Activated CD4-positive, alpha-beta T cell treated with anti-CD3 and anti-CD28 coated beads, Interleukin-2, amount 50 U/mL, for 48 hours (primary cell): ENCODE measurements at places on chromosomes 2 and 18.

DNA sequence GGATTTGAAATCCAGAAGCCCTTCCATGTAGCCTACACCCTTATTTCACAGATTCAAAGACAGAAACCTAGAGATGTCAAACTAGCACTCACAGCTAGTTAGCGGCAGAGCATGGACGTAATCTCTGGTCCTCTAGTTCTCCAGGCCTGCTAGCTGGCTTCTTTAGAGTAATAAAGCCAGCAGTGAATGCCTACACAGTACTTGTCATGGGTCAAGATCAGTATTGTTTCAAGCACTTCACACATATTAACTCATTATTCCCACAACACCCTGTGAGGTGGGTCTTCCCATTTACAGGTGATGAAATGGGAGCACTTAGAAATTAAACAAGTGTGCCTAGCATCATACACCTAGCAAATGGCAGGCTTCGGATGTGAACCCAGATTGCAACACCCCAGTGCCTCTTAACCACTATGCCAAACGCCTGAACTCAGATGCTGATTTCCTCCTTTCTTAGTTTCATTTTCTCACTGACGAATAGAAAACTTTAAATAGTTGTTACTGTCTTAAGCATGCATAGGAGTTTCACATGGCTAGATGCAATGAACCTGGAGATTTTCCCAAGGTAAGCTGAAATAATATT, 14.5 kb upstream of the ZBTB14 start:
- peak; percentile 31 for DNase-seq

GRCh38 chr2:33372940-33373553, 103.4 kb upstream of the RASGRP3 start:
- DNase-seq, result peak; percentile 7

DNA sequence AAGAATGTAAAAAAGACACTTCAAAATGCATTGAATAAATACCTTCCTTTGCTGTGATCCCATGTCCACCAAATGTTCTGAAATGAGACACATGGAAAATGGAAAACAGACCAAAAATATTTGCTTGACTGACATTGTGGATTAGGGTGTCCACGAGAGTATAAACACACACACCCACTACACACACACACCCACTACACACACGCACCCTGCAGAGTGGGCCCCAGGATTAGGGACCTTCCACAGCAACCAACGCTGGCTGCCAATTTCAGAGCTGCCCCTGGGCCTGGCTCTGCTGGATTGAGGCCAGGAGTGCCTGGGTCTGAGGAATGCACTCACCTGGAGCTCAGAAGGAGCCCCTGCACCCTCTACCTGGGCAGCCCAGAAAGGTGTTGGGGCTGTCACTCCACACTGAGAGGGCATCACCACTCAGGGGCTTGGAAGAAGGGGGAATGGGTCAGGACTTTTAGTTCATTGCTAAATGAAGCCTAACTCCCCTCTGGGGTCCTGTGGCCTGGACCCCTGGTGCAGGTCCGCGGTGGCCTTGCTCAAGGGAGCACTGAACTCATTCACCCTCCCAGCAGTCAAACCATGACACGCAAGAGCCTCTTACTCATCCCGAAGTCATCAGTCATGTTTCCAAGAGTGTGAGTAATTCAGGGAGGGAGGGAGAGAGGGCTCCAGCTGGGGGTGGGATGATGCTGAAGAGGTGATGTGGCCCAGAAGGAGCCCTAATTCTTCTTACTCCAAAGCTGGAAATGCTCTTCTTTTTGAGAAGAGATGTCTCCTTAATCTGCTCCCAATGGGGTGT, 50.2 kb upstream of the PLB1 start:
- peak; percentile 67 for DNase-seq

DNA sequence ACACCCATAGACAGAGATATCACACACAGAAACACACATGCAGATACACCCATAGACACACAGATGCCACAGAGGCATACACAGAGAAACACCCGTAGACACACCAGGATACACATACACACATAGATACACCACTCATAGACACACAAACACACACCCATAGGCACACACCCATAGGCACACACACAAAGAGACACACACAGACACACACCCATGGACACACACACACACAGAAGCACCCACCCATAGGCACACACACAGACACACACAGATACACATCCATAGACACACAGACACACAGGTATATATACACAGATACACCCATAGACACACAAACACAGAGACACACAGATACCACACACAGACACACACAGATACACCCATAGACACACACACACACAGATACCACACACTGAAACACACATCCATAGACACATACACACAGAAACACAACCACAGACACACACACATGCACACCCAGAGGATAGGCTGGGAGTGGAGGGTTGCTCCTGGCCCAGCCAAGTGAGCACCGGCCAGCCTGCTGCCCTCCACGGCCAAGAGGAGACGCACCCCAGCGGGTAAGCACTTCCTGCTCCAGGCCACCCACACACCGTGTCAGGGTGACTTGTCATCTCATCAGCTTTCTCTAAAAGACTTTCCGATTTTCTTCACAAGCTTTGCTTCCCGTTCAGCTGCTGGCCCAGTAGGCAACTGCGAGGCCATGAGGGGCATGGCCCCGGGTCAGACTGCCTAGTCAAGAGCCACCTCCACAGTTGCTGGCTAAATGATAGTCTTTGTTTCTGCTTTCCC, 14.1 kb upstream of the CNNM3 start:
- DNase-seq, result peak; percentile 59

DNA sequence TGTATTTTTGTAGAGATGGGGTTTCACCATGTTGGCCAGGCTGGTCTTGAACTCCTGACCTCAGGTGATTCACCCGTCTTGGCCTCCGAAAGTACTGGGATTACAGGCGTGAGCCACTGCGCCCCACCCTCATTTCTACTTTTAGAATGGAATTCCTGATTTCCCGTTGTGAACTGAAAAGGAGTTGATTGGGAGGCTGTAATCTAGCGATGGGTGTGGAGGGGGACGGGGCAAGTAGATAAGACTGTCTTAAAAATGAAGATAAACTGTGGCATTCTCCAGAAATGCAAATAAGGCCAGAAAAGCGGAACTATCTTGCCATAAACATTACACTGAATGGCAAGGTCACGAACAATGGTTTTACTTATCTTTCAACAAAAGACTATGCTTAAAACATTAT, 135.4 kb downstream of the TRIB2 start:
- no peak for DNase-seq

DNA sequence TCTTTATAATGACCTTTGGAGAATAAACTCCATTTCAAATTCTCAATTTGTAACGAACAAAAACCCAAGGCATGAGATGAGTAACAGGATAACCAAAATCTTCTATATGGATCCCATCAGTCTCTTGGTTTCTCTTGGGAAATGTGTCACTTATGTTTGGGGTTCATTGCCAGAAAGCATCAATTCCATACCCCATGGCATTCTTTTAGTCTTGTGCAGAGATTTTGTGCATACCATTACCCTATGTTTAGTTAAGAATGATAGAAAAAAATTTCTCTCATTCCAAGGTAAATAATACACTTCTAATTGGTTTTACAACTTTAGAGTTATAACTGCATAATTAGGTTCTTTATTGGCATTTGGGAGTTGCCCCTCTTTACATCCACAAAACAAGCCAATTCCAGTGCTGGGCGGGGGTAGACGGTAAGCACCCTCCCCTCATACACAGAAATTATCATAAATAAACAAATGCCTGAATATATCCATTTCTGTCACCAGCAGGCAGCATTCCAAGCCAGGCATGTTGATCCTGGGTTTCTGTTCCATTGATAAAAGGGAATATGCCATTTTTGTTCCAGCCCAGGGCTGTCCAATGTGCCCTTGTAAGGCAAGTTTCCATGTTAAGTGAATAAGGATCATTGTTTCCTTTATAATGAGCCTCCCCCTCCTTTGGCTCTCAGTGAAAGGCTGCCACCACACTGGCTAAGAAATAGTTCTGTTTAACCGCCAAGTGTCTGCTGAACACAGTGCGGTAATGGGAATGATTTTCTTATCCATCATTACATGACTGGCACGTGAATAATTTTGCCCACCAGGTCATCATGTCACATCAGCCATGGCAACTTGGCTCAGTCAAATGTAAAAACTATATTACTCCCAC, 680.1 kb upstream of the ZEB2 start:
- no peak for DNase-seq
